CD8-positive, alpha-beta memory T cell (primary cell): ENCODE measurements at places on chromosomes 13 and 19.

DNA sequence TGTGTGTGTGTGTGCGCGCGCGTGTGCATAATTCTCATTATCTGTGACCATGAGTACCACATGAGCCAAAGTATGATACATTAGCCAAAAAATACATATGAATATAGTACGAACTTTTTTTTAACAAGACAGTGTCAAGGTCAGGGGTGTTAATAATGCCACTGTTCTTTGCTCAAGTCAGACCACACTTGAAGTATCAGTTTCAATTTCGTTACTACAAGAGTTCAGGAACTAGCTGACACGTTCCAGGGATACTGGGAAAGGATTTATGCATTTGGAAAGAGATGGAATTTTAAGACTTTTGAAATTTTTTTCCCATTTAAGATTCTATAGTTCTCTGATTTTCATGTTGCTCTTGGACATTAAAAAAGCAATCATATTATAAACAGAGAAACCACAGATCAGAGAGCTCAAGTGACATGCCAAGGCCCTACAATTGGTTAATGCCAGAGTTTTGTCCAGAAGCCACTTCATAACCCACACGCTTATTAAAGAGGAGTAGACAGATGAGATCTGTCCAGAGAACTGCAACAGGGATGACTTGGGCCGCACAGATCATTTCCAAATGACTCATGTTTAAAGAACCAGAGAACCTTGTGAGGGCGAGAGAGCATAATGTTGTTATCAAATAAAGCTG, 718.8 kb upstream of the SGCG start:
- no peak for DNase-seq

- DNase-seq = no peak
These were observed 3.8 kb downstream of the ERFL start for GRCh38 chr19:41924151-41925145.

DNA sequence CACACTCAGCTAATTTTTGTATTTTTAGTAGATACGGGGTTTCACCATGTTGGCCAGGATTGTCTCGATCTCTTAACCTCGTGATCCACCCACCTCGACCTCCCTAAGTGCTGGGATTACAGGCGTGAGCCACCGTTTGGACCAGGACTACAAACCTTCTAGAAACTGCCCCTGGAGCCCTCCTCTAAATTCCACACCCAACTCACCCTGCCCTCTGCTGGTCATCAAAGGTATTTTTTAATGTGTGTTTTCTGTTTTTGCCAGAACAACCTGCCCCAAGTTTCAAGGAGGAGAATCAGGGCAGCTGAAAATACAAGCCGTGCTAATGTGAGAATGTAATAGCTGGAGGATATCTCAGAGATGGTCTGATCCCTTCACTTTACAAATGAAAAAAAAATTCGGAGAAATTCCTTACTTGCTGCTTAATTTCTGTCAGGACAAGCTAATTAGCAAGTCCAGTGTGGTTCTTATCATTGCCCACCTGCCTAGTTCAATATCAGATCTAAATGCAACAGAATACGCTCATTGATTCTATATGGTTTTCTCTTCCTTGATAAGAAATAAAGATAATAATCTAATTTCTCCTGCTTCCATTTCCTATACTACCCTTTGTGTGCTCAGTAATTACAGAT, 4.1 kb downstream of the ATP8A2 start:
- DNase-seq = no peak

- peak; percentile 39 for DNase-seq
These were observed 2.7 kb upstream of the RASAL3 start for GRCh38 chr19:15466851-15467733.

DNA sequence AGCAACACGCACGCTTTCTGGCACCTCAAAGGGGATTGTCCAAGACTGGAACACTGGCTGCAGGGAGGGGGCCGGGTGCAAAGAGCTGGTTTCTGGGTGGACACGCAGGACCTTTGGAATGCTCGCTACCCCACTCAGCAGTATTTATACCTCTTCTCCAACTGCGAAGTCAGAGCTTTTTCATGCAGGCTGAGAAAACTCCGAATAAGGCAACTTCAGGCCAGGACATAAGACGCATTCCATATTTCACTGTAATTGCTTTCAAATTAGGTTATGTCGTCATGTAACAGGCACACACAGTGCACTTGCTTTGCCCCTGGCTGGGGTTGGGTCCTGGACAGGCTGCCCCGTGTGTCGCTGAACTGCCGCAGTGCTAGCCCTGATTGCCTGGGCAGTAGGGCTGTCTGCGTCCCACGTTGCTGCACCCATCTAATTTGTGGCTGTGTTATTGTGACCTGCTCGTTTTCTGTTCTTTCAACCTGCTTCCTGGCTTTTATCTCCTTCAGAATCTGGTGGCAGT, 44.5 kb downstream of the ACTN4 start:
- no peak for DNase-seq

DNA sequence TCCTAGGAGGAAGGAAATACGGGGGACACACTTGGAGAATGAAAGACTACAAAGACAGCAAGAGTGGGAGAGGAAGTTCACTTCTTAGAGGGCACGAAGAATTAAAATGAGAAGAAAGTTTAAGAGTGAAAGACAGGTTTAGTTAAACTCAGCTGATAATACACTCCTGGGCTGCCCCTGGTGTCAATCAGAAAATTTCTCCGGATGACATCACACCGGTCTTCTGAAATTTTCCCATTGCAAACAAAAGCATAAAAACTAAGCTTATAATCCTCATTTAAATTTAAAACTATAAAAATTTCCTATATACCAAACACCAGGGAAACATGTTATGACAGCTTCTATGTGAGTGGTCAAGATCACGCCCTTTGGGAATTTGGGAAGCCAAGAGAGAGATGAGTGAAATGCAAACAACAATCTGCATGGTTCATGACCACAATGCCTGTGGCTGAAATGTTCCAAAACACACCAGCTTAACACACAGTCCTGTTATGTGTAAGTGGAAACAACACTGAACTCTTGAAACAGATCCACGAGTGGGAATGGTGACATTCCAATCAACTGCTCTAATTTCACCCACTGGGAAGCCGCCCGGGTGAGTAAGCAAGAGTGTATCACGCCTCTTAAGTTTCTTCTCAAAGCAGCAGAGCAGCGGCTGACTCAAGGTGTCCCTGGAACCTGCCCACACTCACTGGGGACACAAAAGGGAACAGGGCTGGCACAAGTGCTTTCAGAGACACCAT, 49.0 kb downstream of the BRD4 start:
- no peak for DNase-seq

GRCh38 chr13:106906426-106906996, 338.6 kb upstream of the ARGLU1 start:
- DNase-seq = no peak

GRCh38 chr19:512547-513365, 5.5 kb downstream of the TPGS1 start:
- DNase-seq = no peak

- DNase-seq = no peak
These were observed 47.1 kb downstream of the USPL1 start for GRCh38 chr13:30664689-30665275.

DNA sequence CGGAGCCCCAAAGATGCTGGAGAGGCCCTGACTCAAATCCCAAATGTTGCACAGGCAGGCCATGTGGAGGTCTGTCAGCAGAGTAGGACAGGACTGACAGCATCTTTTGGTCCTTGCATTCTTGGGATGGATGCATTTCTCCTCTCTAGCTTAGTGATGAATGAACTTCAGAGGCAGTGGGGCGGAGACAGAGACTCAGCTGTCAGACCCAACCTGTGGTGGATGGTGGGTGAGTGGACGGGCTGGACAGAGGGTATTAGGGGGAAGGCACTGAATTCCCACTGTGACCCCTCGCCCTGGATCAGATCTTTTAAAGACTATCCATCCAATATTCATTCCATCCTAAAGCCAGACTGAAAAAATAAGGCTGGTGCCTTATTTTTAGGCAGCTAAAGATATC, 39.3 kb upstream of the GJB6 start:
- DNase-seq = no peak
